ENCODE measurements at places on chromosomes 4 and X.

GRCh38 chr4:40682290-40683101, 52.8 kb upstream of the RBM47 start:
- DNase-seq = no peak

- DNase-seq = no peak
Observed at GRCh38 chrX:137549851-137550664, 15.9 kb upstream of the ZIC3 start.

- no peak for DNase-seq
Observed at GRCh38 chrX:1442016-1442665, 10.6 kb downstream of the ASMTL start.

DNA sequence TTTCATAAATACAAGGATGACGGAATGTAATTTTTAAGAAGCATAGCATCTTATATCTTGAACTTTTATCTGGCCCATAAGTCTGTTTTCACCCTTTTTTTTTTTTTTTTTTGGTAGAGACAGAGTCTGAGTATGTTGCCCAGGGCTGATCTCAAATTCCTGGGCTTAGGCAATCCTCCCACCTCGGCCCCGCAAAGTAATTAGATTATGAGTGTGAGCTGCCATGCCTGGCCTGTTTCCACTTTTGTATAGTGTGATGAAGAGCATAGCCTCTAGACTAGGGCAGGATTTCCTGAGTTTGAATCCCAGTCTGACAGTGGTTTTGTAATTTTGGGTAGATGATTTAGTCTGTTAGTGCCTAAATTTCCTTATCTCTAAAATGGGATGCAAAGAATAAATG, 11.0 kb downstream of the STIM2 start:
- DNase-seq = no peak

GRCh38 chrX:78455901-78456300, 128.5 kb upstream of the CYSLTR1 start:
- DNase-seq = no peak

DNA sequence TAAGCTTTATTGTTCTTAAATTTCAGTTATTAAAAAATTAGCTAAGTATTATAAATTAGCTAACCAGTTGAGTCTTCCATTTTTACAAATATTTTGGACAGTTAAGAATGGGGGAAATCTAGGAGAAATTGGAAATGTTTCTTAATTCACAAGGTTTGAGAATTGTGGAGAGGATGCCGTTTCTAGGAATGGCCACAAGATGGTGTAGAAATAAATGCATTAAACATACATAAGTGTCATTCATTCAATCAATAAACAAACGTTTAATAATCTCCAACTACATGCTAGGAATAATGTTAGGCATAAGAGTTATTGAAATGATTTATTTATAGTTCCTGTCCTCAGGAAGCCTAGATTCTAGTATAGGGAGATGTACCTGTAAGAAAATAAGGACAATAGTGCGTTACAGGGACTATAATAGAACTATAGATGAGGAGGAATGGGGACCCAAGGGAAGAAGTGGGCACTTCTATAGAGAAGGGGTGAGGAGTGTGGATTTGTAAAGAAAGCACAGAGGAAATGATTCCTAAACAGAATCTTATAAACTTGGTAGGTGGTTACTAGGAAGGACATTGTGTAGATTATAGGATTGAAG, 195.7 kb upstream of the ANK2 start:
- DNase-seq = no peak

GRCh38 chrX:155127940-155128339, 56.6 kb downstream of the BRCC3 start:
- no peak for DNase-seq

DNA sequence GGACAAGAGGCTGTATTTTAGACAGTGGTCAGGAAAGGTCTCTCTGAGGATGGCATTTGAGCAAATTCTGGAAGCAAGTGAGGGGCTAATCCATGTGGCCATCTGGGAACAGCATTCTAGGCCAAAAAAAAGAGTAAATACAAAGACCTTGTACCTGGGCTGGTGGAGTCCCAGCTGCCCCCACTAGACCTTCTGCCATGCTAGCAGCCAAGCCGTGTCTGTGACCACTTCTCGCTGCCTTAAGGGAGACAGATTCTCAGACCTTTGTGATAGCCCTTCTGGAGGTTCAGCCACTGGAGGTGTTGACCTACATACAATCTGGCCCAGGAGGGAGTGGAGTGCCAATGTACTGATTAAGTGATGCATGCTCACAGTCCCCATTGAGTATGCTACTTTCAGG, 506.2 kb downstream of the MID1IP1 start:
- DNase-seq = no peak

DNA sequence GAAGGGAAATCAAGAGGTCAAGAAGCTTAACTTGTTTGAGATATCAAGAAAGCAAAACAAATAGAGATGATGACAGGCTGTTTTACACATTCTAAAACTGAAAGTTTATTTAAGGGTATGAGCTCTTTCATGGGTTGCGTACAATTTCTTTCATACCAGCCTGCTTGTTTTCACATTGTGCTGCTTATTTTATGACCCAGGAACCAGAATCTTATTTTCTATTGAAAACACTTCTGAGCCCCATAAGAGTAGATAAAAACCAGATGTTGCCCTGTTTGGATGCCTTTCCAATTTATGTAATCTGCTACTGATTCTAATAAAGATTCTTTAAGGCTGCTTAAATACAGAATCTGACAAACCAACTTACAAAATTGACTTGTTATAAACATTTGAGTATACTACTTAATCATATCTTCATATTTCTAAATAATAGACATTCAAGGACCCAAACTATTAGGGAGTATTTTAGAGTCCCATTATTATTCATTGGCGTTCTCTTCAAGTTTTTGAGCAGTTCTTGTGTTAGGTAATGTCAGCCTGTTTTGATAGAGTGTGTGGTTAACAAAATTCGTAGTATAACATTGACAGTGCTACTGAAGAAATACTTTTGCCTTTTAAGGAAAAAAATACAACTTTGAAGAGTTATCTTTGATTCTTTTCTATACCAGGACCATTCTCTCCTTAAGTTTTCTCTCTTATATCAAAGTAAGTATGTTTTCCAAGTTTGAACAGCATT, 74.4 kb downstream of the PDLIM5 start:
- no peak for DNase-seq

GRCh38 chr4:35105486-35105885, 1138.8 kb downstream of the ARAP2 start:
- DNase-seq = no peak

GRCh38 chrX:44872821-44873414, at the start of gene KDM6A:
Gene KDM6A (plus strand): TSS chrX:44873188. CDS start chrX:44873552, 364 bp downstream.
- peak; percentile 89 for DNase-seq

- peak; percentile 23 for DNase-seq
Observed at GRCh38 chrX:132022967-132023895, at the start of gene STK26. Gene STK26 (plus strand): TSS chrX:132023302. CDS start chrX:132023618, 316 bp downstream.

GRCh38 chrX:24444645-24445044, 20.4 kb upstream of the PDK3 start:
- no peak for DNase-seq

DNA sequence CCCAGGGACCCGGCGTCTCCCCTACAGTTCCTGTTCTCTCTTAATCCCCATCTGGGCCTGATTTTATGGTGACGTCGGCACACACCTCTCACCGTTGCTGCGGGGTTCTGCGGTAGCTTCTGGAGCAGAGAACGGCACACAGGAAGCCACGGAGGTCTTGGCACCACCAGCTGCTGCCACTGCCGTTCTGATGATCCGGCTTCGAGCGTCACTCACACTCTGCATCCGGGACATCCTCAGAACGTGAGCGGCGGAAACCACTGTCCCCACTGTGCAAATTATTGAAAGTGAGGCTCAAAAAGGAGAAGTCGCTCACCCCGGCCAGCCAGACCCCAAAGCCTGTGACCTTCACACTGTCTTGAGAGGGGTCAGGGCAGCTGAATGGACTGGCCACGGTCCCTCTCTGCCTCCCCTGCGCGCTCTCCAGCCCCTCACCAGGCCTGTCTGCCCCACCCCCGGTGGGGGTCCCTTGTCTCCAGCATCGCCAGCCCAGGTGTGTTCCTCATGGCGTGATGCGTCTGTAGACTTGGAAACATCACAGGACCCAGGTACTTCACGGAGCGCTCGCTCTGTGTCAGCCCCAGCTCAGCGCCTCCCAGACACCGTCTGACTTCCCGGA, 201.1 kb downstream of the AFAP1 start:
- DNase-seq = no peak

DNA sequence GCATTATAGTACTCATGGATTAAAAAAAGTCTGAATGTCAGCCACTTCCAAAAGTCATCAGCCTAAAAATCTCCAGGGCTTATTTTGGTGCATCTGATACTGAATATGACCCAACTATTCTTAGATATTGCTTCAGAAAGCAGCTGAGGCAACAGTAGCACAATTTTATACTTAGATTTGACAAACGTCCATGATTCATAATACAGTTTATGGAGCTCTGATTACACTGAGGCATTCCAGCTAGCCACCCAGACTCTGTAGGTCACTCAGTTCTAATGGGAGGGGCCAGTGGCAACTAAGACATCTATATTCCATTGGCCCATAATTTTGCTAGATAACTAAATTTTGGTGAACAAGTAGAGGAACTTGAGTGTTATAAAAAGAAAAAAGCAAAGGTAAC, 10.3 kb downstream of the SPATA4 start:
- DNase-seq = no peak

DNA sequence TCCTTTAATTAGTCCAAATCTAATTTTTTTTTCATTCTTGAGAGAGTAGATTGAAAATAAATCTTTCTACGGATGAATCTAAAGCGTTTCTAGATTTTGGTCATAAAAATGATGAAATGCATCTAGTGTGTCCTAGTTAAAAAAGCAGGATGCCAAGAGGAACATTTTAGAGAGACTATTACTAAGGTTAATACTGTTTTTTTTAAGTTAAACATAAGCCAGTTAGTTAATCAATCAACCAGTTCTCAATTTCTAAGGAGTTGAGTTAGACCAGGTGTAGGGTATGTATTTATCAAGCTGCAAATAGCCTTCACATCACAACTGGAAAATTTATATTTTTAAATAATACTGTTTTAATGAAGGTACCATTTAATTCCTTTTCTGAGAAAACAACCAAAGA, 679.5 kb upstream of the IGFBP7 start:
- DNase-seq = no peak

DNA sequence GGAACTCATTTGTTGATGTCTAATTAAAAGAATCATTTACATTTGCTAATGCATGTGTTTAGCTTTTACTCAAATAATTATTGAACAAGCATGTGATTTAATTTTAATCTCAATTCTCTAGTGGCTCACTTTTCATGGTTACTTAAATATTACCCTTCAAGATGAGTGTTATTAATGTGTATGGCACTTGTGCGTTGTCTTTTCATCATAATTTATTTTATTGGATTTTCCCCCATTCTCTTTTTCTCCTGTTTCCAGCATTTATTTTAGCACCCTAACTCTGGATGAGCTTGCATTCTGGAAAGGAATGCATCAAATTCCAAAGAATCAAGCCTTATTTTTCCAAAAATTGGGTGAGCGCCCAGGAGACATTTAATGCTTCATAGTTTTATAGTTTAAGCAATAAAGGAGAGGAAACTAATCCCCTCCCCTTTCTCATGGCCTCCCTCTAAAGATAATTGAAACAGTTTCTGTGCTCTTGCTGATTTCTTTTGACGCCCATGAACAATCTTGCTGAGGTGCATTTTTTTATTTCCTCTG, 191.1 kb upstream of the FAT4 start:
- no peak for DNase-seq

GRCh38 chrX:71118032-71118984, at the start of gene MED12:
Gene MED12 (plus strand): TSS chrX:71118596. CDS start chrX:71118755, 159 bp downstream.
- DNase-seq = peak; percentile 61

DNA sequence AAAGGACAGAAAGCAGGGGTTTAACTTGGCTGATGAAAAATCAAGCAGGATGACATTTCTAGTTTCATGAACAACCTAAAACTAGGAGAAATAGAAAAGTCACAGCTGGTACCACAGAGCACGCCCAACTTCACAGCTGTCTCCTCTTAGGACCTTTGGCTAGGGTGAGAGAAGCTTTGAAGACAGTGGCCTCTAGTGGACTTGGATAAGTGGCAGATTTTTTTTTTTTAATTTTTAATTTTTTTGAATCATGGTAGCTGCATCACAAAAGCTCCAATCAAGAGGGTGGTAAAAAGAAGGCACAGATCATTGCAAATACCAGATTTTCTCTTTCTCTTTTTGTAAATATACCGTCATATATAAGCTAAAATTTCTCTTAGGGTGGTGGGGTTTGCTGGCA, 20.2 kb upstream of the MAP3K15 start:
- no peak for DNase-seq

DNA sequence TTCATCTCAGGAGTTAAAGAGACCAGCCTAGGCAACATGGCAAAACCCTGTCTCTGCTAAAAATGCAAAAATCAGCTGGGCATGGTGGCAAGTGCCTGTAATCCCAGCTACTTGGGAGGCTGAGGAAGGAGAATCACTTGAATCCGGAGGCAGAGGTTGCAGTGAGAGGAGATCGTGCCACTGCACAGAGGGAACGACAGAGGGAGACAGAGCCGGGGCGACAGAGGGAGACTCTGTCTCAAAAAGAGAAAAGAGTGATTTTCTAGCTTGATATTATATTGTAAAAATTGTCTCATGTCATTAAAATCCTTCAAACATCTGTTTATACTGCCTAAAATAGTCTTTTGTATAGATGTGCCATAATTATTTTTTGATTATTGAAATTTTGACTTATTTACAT, 225.4 kb upstream of the AGA start:
- no peak for DNase-seq

DNA sequence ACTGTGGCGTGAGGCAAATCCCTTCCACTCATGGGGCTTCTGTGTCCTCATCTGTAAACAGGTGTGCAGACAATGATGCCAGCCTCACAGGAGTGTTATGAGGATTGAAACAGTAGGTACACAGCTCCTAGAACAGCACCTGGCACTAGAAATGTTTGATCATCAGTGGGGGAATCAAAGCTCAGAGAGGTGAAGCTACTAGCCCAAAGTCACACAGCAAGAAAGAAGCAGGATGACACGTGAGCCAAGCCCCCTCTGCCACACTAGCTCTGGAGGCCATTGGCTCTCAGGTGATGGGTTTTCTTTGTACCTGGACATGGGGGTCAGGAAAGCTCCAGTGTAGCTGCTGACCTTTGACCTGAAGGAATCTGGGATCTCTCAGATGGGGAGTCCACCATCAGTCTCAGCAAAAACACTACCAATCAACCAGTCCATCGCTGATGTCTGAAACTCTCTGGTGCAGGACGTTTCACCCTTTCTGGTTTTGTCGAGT, 13.4 kb upstream of the SLC2A9 start:
- no peak for DNase-seq

- no peak for DNase-seq
Observed at GRCh38 chr4:125703443-125703842, 388.7 kb downstream of the FAT4 start.

DNA sequence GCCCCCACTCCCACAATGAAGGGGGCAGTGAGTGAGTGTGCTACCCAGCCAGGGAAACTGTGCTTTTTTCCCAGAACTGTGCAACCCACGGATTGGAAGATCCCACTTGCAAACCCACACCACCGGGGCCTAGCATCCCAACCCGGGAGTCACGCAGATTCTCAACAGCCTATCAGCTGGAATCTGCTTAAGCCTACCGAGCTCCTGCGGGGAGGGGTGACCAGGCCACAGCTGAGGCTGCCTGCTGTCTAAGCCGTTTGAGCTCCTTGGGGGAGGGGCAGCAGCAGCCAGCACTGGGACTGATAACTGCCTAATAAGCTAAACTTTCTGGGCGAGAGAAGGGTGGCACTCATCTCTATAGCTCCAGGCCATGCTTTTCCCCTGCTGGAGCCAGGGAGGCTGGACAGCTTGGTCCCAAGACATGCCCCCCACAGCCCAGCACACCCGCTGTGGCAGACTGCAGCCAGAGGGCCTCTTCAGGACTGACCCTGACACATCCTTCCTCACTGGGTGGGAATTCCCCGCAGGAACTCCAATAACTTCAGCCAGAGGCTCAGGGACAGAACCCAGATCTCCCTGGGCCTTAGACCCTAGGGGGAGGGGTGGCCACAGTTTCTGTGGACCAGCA, 161.3 kb upstream of the MAGEB18 start:
- DNase-seq = no peak

GRCh38 chr4:87071401-87071800, 136.6 kb downstream of the AFF1 start:
- DNase-seq = peak; percentile 45

Measured in COR-L47 (cell line).